ENCODE measurements at places on chromosomes 1 and 21. TPM values are rescaled to one million over a fixed set of nuclear protein-coding genes. Genes with fewer than 3 reads are reported as not detected.

DNA sequence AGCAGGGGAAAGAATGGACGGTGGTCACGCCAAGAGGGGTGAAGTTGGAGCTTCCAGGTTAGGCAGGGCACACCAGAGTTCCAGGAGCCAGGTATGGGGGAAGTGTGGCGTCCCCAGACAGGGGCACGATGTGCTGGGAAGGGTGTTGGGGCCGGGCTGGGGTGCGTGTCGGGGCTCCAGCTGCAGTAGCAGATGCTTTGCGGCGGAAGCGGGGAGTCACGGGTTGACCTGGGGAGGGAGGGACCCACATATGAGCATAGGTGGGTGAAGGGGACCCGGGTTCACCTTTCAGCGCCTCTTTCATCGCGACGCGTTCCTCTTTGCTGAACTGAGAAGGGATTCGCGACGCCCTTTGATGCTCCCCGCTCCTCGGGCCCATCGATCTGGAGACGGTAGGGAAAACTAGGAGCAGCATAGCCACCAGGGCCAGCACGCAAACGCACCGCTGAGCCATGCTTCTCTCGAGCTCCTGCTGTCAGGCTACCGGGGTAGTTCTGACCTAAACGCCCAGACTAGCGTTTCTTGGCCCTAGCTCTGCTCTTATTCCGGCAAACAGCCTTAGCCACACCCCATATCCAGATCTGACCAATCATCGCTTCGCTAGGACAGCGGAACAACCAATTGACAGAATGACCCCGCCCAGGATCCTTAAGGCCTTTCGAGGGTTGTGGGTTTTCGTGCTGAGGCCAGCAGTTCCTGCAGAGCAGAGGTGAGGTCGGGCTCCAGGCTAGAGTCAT lies at the start of gene PM20D1:
Gene PM20D1 (minus strand): TSS at position 514 of the 737 bp plus-strand sequence. CDS start 60 bp downstream, at position 454.
- DNase-seq = peak; percentile 69

- DNase-seq = no peak
Measured at GRCh38 chr1:234931404-234931973, 197.1 kb downstream of the TOMM20 start.

GRCh38 chr1:113913887-113914664 lies 8.9 kb downstream of the DCLRE1B start:
- DNase-seq = no peak

DNA sequence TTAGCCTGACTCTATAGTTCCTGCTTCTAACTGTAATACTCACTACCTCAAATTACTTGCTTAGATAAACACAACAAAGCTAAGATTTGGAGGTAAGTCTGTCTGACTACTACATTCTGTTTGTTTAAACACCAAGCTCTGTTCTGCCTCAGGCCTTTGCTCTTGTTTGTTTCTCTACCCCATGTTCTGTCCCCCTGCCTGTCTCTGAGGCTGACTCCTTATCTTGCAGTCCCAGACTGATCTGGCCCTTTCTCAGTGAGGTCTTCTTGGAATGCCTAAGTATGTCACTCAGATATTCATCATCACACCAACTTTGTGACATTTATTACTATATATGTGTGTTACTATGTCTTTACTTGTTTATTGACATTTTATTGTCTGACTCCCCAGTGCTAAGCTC lies 425.5 kb downstream of the LMO4 start:
- DNase-seq = peak; percentile 61

DNA sequence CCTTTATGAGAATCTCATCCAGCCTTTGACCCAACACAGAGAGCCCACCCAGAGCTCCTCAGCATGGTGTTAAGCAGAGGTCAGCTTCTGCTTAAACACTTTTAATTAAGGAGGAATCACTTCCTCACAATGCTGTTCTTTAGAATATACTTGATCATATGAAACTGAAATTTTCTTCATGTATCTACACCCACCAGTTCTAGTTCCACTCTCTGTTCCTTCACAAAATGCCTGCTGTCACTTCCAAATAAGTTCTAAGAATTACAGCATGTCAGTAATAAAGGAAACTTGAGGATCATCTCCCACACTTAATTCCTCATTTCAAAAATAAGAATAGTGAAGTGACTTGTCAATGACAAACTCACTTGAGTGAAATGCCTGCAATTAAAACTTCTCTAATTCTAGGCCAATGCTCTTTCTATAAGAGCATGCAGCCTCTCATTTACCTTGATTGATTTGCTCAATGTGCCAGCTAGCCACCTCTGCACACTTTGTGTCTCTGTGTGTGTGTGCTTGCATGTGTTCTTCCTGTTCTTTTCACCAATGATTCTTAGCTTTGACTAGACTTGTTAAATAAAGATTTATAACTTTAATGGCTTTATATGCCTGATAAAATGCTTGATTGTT lies 356.3 kb downstream of the PLPP3 start:
- no peak for DNase-seq

DNA sequence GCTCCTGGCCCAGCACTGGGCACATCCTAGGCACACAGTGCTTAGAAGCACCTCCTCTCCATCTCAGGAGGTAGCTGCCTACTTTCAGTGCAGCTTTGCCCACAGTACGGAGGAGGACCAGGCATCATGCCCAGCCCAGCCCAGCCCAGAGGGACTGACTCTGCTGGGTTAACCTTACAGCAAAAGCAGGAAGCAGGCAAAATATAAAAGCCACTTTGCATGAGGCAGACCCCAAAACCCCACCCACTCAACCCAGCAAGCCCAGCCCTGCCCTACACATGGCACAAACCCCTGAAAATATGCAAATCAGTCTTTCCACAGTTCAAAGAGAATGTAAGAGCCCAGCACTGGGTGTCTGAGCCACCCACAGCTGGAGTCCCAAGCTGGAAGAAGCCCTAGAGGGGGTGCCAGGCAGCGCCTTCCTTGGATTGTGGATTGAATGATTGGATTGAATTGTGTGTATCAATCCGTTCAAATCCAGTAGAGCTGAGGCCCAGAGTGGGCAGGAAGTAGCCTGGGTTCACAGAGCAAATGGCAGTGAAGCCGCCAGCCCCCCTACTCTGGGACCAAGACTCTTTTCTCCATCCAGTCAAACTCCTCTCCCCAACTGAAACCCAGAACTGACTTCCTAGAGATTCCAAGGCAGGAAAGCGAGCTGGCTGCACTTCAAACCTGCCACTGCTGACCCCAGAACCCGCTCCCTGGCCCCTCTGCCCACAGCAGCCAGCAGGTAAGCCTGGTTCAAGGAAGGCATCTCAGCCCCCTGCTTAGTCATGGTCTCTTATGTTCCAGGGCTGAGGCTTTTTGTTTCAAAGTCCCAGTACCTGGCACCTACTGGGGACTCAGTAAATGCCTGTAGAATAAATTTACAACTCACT lies 117.7 kb downstream of the LACTBL1 start:
- DNase-seq = no peak

KRTCAP2 gene
- total RNA-seq = 76.7 TPM

- DNase-seq = no peak
Measured at GRCh38 chr1:5962265-5963105, 29.7 kb downstream of the NPHP4 start.
